ENCODE measurements at places on chromosomes 13 and 19. TPM values are rescaled to one million over a fixed set of nuclear protein-coding genes. Genes with fewer than 3 reads are reported as not detected.

DNA sequence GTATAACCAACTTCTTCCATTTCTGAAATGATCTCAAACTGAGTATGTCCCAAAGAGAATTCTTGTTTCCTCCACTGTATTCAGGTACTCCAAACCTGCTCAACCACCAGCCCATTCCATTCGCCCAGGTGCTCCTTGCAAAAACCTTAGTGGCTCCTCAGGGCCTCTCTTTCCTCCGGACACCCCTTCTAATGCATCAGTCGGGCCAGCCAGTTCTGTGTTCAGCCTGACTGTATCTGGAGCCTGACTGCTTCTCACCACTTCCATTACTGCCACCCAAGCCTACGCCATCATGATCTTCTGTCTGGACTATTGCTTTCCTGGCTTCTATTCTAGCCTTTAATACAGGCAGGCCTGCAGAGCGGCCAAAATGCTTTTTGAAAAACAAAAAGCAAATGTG lies 1.5 kb downstream of the PHF11 start:
- peak overlapping the region; percentile 91 for H3K27ac ChIP-seq
- H3K36me3 ChIP-seq, result no peaks in the 10 kb centered on the region
- peaks cover 6% of the 10 kb centered on the region for H3K4me1 ChIP-seq
- H3K27me3 ChIP-seq, result no peaks in the 10 kb centered on the region
- DNase-seq, result no peak
- H3K4me3 ChIP-seq, result no peak overlapping the region

The CYP4F2 gene
- total RNA-seq, result 0.19 TPM

GRCh38 chr13:82747958-82748357 lies 1134.3 kb downstream of the SLITRK1 start:
- no peak overlapping the region for H3K27ac ChIP-seq
- no peaks in the 10 kb centered on the region for H3K36me3 ChIP-seq
- no peak for DNase-seq
- H3K27me3 ChIP-seq, result no peaks in the 10 kb centered on the region
- no peak overlapping the region for H3K4me3 ChIP-seq
- no peaks in the 10 kb centered on the region for H3K4me1 ChIP-seq

GRCh38 chr19:1065606-1066109 lies 1.3 kb upstream of the ARHGAP45 start:
- H3K4me3 ChIP-seq, result no peak overlapping the region
- H3K27ac ChIP-seq, result no peak overlapping the region
- no peak for DNase-seq

- no peak overlapping the region for H3K27ac ChIP-seq
- no peaks in the 10 kb centered on the region for H3K27me3 ChIP-seq
- no peak for DNase-seq
- H3K4me1 ChIP-seq, result peaks cover 10% of the 10 kb centered on the region
- no peaks in the 10 kb centered on the region for H3K36me3 ChIP-seq
These were observed 354.9 kb upstream of the HTR2A start for GRCh38 chr13:47251771-47252170.

DNA sequence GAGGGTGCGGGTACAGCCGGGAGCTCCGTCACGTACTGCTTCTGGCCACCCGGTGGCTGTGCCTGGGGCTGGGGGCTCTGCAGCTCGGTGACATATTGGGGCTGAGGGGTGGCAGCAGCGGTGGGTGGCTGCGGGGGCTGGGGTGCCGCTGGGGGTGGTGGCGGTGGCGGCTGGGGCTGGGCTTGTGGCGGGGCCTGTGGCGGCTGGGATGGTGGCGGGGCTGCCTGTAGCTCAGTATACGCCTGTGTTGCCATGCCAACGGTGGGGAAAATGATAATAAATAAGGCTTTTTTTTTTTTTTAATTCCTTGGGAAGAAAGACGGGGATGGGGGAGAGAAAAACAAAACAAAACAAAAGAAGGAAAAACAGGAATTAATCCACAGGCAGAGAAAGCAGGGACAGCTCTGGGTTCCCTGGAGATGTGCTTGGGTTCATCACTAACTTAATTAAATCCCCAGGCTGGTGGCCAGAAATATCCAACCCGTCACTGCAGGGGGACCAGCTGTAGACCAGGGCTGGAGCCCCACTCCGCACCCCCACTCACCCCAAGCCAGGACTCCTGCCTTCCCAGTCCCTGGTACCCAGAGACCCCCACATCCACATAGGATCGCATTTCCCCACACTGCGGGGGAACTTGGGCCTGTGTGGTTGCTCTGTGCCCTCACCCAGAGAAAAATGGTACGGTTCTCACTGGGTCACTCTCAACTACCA lies 12.4 kb downstream of the RFX1 start:
- DNase-seq, result no peak
- no peaks in the 10 kb centered on the region for H3K27me3 ChIP-seq
- peaks cover 75% of the 10 kb centered on the region for H3K36me3 ChIP-seq
- H3K27ac ChIP-seq, result no peak overlapping the region
- peaks cover 4% of the 10 kb centered on the region for H3K4me1 ChIP-seq
- no peak overlapping the region for H3K4me3 ChIP-seq

- no peak overlapping the region for H3K4me3 ChIP-seq
- H3K36me3 ChIP-seq, result peaks cover 74% of the 10 kb centered on the region
These were observed 7.0 kb downstream of the GPR18 start for GRCh38 chr13:99250982-99251825.

GRCh38 chr19:39684267-39684666 lies 20.0 kb upstream of the LGALS14 start:
- no peak overlapping the region for H3K27ac ChIP-seq
- DNase-seq, result no peak
- H3K4me1 ChIP-seq, result no peaks in the 10 kb centered on the region

GRCh38 chr19:12000152-12000981 lies 35.1 kb downstream of the ZNF433 start:
- no peak for DNase-seq
- no peak overlapping the region for H3K27ac ChIP-seq

- H3K36me3 ChIP-seq, result no peaks in the 10 kb centered on the region
- H3K4me1 ChIP-seq, result no peaks in the 10 kb centered on the region
- DNase-seq, result no peak
- no peaks in the 10 kb centered on the region for H3K27me3 ChIP-seq
These were observed 2650.8 kb downstream of the PCDH9 start for GRCh38 chr13:64579331-64579730.

- no peak for DNase-seq
- no peaks in the 10 kb centered on the region for H3K27me3 ChIP-seq
- H3K27ac ChIP-seq, result no peak overlapping the region
- H3K4me1 ChIP-seq, result no peaks in the 10 kb centered on the region
- H3K36me3 ChIP-seq, result no peaks in the 10 kb centered on the region
These were observed 225.6 kb downstream of the PCDH9 start for GRCh38 chr13:67004511-67004910.

DNA sequence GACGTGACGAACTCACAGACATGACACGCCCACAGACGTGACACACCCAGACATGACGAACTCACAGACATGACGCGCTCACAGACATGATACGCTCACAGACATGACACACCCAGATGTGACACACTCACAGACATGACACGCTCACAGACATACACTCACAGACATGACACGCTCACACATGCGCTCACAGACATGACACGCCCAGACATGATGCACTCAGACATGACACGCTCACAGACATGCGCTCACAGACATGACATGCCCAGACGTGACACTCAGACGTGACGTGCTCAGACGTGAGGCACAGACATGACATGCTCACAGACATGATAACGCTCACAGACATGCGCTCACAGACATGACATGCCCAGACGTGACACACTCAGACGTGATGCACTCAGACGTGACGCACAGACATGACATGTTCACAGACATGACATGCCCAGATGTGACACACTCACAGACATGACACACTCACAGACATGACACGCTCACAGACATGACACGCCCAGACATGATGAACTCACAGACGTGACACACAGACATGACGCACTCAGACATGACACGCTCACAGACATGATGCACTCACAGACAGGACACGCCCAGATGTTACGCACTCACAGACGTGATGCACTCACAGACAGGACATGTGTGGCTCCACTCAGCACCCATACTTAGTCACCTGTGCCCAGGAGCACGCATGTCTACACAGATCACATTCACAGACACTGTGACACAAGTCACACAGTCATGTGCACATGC lies 8.1 kb downstream of the ERFL start:
- H3K36me3 ChIP-seq, result no peaks in the 10 kb centered on the region
- H3K4me3 ChIP-seq, result no peak overlapping the region
- peaks cover 7% of the 10 kb centered on the region for H3K27me3 ChIP-seq
- H3K27ac ChIP-seq, result no peak overlapping the region
- no peak for DNase-seq

GRCh38 chr19:11256189-11256588 lies 6.1 kb downstream of the DOCK6 start:
- peak overlapping the region; percentile 25 for H3K27ac ChIP-seq
- H3K4me3 ChIP-seq, result no peak overlapping the region
- DNase-seq, result no peak
- H3K36me3 ChIP-seq, result no peaks in the 10 kb centered on the region
- no peaks in the 10 kb centered on the region for H3K27me3 ChIP-seq
- no peaks in the 10 kb centered on the region for H3K4me1 ChIP-seq

DNA sequence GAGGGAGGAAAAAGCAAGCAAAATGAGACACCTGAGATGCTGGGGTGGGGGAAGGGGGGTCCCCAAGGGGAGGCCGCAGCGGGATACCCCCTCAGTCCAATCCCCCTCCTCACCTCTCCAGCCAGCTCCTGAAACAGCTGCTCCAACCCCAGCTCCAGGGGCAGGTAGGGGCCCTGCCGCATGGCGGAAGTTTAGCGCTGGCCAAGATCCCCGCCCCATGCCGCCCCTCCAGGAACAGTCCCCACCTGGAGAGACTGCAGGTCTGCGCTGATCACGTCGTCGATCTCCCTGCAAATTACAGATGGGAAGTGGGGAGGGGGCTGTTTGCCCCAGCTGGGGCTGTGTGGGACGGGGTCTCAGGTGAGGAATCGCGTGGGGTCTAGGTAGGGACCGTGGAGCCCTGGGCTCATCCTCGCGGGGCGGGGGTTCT lies 9.0 kb downstream of the CAPN12 start:
- no peaks in the 10 kb centered on the region for H3K27me3 ChIP-seq
- peaks cover 9% of the 10 kb centered on the region for H3K36me3 ChIP-seq
- DNase-seq, result no peak
- peak overlapping the region; percentile 92 for H3K27ac ChIP-seq

The INSR gene
- 10.3 TPM for total RNA-seq

The FSD1 gene
- total RNA-seq, result 0.18 TPM

The LILRB5 gene
- total RNA-seq, result 1.4 TPM

DNA sequence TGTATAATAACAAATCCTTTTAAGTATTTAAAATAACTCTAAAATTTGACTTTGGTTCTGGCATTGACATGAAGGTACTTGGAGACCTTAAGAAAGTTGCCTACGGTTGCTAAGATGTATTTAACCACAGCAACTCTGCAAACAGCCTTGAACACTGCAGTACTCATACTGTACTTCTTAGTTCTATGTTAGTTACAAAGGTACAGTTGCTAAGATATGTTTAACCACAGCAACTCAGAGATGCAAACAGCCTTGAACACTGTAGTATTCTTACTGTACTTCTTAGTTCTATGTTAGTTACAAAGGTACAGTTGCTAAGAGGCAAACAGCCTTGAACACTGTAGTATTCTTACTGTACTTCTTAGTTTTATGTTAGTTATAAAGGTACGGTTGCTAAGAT lies 268.3 kb upstream of the MIR17HG start:
- no peaks in the 10 kb centered on the region for H3K27me3 ChIP-seq
- H3K36me3 ChIP-seq, result no peaks in the 10 kb centered on the region
- DNase-seq, result no peak
- no peak overlapping the region for H3K27ac ChIP-seq
- H3K4me1 ChIP-seq, result no peaks in the 10 kb centered on the region

- H3K4me1 ChIP-seq, result no peaks in the 10 kb centered on the region
- no peak overlapping the region for H3K27ac ChIP-seq
- H3K4me3 ChIP-seq, result no peak overlapping the region
- DNase-seq, result no peak
- H3K36me3 ChIP-seq, result no peaks in the 10 kb centered on the region
These were observed 12.6 kb upstream of the CSNK1A1L start for GRCh38 chr13:37118016-37118415.

DNA sequence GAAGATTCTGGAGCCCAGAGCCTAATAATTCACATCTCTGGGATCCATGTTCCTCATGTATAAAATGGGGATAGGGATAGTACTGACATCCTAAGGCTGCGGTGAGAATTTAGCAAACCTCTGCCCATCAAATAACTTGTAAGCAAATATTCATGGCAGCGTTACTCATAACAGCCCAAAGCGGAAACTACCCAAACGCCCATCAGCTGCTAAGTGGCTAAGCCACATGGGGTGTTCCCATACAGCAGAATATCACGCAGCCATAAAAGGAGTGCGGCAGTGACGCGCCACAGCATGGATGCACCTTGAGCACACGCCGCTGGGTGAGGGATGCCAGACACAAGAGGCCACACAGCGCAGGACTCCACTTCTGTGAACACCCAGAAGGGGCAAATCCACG lies 19.7 kb downstream of the VRK3 start:
- H3K4me1 ChIP-seq, result peaks cover 6% of the 10 kb centered on the region
- no peak overlapping the region for H3K27ac ChIP-seq
- peaks cover 34% of the 10 kb centered on the region for H3K36me3 ChIP-seq
- no peak overlapping the region for H3K4me3 ChIP-seq
- DNase-seq, result no peak

The ANGPTL8 gene
- total RNA-seq, result not detected

DNA sequence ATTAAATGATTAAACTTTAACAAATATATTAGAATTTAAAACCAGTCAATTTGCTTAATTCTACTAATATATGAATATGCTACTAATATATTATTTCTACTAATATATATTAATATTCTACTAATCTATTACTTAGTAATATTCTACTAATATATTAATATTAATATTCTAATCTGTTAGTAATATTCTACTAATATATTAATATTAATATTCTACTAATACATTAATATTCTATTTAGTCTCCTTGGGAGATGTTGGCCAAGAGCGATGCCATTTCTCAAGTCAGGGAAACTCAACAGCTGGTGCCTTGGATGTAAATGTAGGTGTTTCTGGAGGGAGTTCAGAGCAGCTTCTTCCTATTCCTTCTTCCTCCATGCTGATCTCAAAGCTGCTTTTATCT lies 259.2 kb upstream of the TMTC4 start:
- no peak overlapping the region for H3K4me3 ChIP-seq
- no peaks in the 10 kb centered on the region for H3K27me3 ChIP-seq
- H3K4me1 ChIP-seq, result no peaks in the 10 kb centered on the region
- no peaks in the 10 kb centered on the region for H3K36me3 ChIP-seq

GRCh38 chr19:45063851-45064801 lies 12.2 kb downstream of the ZNF296 start:
- no peak overlapping the region for H3K4me3 ChIP-seq
- H3K27ac ChIP-seq, result no peak overlapping the region
- DNase-seq, result no peak
- H3K4me1 ChIP-seq, result peaks cover 6% of the 10 kb centered on the region
- H3K27me3 ChIP-seq, result no peaks in the 10 kb centered on the region
- H3K36me3 ChIP-seq, result peaks cover 57% of the 10 kb centered on the region

The FREM2 gene
- 0.19 TPM for total RNA-seq

The TMEM145 gene
- total RNA-seq, result not detected

The TEX26 gene
- not detected for total RNA-seq
